ENCODE measurements at places on chromosomes 1 and 21.

GRCh38 chr1:153023109-153023508, 7.9 kb upstream of the SPRR1B start:
- no peak for DNase-seq

DNA sequence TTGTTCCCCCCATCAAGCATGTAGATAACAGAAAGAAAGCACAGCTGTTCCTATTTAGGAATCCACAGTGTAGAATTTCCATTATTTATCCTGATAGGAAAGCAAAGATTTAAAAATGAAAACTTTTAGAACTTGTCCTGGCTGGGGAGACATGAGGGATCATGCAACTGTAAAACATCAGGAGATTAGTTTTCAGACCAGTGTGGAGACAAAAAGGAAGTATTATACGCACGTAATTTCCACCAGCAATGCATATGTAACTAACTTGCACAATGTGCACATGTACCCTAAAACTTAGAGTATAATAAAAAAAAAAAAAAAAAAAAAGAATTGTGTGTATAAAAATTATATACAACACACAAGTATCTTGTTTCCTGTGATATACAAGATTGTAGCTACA, 172.4 kb downstream of the NEGR1 start:
- no peak for DNase-seq

DNA sequence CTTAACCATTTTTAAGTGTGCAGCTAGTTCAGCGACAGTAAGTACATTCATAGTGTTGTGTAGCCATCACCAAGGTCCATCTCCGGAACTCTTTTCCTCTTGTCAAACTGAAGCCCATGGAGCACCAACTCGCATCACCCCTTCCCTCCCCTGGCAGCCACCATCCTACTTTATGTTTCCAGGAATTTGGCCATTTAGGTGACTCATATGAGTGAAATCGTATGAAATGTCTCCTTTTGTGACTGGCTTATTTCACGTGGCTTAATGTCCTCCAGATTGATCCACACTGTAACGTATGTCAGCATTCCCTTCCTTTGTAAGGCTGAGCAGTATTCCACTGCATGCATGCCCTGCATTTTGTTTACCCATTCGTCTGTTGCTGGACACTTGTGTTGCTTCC, 2.5 kb downstream of the COL6A2 start:
- no peak for DNase-seq

DNA sequence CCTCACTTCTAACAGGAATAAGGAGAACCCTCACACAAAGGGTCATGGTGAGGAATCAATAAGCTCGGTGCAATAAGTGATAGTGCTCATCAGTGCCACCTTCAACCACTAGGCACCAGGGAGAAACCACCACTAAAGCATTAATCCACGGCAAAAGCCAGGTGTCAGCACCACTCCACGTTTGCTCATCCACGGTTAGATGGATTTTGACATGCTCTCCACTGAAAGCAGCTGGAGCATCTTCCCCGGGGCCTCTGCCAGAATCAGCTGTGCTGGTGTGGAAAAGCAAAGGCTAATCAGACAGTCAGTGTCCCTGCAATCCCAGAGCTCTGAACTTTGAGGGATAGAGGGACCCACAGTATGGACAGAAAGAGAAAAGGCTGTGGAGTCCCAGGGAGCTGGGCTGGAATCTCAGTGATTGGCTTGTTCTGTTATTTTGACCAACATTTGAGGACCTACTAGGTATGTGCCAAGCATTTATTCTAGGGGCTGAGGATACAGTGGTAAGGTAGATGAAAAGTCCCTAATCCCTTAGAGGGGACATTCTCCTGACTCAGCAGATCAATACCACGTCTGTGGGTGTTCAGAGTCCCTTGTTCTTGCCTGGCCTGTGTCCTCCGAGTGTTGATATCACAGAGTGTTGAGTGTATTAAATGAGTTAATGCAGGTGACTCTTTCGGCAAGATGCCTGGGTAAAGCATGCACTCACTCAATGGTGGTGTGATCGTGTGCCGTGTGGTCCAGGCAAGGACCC, 41.3 kb downstream of the FHAD1 start:
- DNase-seq: no peak

- DNase-seq: no peak
These were observed 612.8 kb downstream of the LMO4 start for GRCh38 chr1:87941337-87941946.
